ENCODE measurements at places on chromosomes 5 and 9.

DNA sequence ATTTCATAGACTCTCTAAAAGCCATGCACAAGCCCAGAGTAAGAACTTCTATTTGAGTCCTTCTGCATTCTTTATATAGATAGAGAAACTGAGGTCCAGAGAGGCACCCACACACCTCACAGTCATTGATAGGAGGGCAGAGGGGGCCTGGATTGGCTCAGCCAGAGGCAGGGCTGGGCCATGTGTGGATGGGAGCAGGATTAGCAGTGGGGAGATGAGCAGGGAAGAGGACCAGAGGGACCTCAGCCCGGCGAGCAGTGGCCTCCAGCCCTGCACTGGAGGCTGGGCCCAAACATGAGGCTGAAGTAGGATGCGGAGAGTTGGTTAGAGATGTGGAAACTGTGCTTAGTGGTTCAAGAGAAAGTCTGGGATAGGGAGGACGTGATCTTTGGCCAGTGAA, 34.0 kb downstream of the PPARGC1B start:
- DNase-seq = no peak

DNA sequence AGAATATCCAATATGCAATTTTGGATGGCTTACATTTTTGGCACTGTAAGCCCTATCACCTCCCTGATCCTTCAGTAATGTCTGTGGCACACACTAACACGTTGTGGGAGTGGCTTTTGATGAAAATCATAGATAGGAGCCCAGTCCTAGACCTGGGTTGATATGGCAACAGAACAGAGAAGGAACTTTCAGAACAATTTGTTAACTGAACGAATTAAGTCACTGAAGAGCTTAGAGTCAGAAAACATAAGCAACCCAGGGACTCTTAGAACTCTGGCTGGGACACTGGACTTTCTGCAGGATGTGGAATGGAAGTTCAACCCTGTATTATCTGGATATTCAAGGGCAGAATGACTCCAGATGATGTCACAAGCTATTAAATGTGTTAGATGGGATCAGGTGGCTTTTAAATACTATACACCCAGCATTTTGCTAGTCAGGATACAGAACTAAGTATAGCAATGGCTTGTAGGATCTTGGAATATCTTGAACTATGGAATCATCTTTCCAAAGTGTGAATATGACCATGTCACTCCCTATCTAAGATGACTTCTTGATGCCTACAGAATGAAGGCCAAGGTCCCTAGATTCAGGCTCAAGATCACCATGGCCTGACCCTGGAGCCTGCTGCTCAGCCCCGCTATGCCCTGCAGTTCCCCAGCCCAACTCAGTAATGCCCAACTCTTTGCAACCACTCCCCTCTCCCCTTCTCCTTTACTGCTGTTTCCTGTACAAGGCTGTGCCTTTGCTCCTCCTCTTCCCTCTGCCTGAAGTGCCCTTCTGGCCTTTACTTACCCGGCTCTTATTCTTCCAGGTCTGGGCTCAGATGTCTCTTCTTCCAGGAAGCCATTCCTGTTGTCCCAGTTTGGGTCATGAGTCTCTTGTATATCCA, 42.8 kb downstream of the VLDLR start:
- no peak for DNase-seq

DNA sequence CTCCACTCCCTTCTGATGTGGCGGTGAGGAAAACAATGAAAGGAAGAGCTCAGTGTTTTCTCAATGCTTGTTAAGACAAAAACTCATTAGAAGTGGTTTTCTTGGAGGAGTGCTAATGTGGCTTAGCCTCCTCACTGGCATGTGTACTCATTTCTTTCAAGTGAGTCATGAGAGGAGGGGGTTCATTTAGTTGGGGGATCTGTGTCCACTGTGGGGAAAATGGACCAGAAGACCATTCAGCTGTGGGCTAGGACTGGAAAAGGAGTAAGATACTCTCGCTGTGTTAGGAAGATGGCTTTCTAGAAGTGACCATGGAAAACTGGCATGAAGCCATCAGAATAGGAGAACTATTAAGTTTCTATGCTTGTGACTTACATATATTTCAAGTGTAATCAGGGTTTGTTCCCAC, 23.5 kb downstream of the KLF9 start:
- DNase-seq = peak; percentile 6

GRCh38 chr9:2453701-2454100, 167.9 kb upstream of the VLDLR start:
- DNase-seq = no peak

- DNase-seq = no peak
Measured at GRCh38 chr5:95172659-95173058, 112.2 kb downstream of the MCTP1 start.

DNA sequence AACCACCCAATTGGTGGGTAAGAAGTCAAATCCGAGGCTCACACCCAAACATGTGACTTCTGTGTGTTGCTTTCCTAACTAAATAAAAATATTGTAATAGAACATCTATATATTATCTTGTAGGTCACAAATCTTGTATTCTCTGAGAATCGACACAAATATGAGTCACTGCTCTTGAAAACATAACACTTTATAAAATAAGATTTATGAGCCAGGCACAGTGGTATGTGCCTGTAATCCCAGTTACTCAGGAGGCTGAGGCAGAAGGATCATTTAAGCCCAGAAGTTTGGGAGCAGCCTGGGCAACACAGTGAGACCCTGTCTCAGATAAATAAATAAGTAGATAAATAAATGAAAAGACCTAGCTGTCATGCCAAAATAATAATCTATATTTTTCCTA, 624.1 kb downstream of the ANXA1 start:
- DNase-seq = no peak
